NT2/D1 (cell line): ENCODE measurements at places on chromosomes 6 and 20.
A peak's percentile ranks its signal among the peaks of the same experiment; 100 is the strongest.

DNA sequence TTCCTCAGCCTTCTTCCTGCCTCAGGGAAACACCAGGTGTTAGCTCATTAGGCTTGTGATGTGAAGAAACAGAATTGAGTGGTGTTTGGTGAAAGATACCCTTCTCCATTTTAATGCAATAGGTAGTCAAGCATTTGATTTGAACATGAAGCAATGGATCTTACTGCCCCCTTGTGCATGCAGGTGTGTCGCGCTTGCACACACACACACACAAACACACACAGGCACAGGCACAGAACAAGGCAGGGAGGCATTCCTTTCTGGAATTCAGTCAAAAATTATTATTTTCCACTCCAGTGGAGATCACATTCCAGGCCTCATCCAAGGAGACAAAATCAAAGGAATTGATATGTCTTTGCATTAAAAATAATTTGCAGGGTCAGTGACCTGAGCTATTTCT, 667.0 kb upstream of the MARCKS start:
- no peak for DNase-seq

DNA sequence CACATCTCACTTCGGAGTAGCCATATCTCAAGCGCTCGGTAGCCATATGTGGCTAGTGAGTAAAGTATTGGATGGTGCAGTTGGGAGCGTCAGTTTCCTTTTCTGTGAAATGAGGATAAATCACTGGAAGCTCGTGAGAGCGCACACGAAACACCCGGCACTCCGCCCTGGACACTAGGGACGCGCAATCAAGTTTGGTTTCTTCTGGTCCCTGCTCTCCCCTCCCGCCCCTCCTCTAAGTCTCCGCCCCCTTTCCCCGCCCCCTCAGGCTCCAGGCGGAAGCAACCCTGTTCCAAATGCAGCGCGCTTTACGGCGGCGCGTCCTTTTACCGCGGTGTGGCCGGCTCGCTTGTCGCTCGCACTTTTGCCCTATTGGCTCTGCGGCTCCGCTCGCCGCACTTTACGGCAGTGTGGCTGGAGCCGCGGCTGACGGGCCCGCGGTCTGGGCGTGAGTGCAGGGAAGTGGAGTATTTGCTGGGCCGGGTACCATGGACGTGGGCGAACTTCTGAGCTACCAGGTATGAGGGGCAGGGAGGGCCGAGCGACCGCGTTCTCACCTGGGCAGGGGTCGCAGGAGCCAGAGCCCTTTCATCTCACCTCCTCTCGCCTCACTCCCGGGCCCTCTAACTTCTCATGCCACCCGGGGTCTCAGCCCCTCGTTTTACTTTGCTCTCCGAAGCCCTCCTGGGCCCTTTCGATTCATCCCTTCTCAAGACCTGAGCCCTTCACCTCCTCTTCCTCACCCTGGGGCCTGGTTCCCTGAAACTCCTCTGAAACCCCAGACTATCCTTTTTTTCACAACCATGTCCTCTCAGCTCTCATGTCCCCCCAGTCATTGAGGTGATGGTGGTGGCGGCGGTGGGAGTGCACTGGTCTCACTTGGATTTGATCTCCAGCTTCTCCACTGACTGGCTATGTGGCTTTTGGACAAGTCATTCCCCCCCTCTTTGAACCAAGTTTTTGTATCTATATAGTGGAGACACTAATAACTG, at the start of gene CTNNBL1:
Gene CTNNBL1 (plus strand): TSS at position 396 of the 992 bp plus-strand sequence. CDS start 93 bp downstream, at position 489.
- peak; percentile 94 for DNase-seq

DNA sequence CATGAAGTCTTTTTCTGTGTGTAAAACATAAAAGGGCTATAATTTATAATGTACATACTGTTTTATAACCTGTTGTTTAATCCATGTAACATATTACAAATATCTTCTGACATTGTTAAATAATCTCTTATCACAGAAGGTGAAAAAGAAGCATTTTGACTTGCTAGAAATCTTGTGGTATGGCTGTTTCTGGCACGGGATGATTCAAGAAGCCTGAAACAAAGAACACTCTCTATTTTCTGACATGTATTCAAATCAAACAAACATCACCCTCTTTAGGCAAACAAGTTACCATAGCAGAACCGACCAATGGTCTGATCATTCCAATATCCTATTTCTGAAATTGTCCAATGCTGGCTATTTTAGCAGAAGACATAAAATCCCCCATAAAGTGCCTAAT, 55.4 kb downstream of the HS3ST5 start:
- DNase-seq, result no peak

- no peak for DNase-seq
These were observed 180.6 kb upstream of the STXBP5 start for GRCh38 chr6:147023581-147023980.

DNA sequence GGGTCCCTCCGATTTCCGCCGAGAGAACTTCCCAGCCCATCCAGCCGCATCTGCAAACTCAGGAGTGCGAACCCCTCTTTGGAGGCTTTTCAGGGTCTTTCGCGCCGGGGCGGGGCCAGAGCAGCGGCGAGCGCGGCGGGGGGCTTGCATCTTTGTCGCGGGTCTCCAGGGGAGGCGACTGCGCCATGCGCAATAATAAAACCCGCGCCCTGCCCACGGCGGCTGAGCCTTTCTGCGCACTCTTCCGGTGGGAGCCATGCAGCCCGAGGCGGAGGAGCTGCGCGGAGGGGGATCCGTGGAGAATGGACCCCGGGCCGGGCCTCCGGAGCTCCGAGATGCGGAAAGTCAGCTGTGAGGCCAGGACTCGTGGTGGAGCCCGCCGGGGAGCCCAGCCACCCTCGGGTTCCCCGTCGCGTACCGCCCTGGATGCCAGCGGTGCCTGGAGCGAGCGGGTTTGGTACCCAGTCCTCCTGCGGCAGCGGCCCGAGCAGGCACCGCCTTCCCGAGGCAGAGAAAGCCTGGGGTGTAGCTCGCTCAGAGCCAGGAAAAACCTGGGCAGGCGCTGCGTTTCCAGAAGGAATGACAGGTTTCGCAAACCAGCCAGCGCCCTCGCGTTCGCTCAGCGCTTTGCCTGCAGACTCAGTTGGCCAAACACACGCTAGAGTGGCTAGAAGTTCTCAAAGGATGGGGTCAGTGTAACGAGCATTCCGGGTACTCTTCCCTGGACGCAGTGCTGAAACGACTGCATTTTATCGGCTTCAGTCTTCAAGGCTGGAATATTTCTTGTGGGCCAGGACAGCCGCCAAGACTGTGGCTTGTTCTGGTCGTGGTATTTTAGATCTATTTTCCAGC, 1.2 kb downstream of the AKAP12 start:
- DNase-seq, result peak; percentile 25

- no peak for DNase-seq
These were observed 44.7 kb downstream of the ZFAND3 start for GRCh38 chr6:37864250-37864649.
